CD4-positive, alpha-beta T cell treated with Interleukin-17A for 4 hours (primary cell): ENCODE measurements at places on chromosomes 4 and X.

GRCh38 chr4:79241846-79242245 is 84.0 kb downstream of the NAA11 start:
- DNase-seq = no peak

- DNase-seq = peak; percentile 59
Observed at GRCh38 chrX:118536687-118537461, 41.3 kb downstream of the DOCK11 start.

DNA sequence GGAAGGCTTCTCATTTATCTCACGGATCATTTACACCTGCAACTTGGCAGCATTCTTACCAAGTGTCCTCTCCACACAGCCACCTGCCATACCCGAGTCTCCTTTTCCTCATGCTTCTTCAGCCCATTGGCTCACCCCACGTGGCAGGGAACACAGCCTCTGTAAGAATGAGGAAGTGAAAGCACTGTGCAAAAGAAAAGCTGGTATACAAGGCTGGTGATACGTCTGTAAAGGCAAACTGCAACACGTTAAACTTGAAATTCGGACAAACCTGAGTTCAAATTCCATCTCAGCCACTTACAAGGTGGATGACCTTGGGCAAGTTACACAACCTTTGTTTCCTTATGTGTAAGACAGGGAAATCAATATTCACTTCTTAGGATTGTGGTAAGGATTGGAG is 164.0 kb upstream of the RASGEF1B start:
- no peak for DNase-seq

DNA sequence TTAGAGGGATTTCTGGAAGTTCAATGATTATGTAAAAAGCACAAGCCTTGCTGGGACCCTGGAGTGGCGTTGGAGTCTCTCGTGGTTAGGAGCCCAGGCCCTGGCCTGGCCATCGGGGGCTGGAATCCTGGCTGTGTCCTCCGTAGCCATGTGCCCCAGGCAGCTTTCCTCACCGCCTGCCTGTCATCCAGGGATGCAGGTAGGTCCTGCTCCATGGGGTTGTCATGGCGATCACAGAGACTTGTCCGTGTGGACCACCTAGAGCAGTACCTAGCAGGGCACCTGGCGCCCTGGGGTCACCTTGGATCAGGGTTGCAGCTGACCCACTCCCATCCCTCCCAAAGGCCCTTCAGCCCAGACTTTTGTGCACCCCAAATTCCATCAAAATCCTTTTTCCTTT is 30.2 kb upstream of the WFS1 start:
- DNase-seq = no peak

- DNase-seq = no peak
Observed at GRCh38 chr4:171774642-171775190, 38.5 kb upstream of the GALNTL6 start.

- no peak for DNase-seq
Observed at GRCh38 chr4:37627263-37627662, 58.9 kb downstream of the RELL1 start.

DNA sequence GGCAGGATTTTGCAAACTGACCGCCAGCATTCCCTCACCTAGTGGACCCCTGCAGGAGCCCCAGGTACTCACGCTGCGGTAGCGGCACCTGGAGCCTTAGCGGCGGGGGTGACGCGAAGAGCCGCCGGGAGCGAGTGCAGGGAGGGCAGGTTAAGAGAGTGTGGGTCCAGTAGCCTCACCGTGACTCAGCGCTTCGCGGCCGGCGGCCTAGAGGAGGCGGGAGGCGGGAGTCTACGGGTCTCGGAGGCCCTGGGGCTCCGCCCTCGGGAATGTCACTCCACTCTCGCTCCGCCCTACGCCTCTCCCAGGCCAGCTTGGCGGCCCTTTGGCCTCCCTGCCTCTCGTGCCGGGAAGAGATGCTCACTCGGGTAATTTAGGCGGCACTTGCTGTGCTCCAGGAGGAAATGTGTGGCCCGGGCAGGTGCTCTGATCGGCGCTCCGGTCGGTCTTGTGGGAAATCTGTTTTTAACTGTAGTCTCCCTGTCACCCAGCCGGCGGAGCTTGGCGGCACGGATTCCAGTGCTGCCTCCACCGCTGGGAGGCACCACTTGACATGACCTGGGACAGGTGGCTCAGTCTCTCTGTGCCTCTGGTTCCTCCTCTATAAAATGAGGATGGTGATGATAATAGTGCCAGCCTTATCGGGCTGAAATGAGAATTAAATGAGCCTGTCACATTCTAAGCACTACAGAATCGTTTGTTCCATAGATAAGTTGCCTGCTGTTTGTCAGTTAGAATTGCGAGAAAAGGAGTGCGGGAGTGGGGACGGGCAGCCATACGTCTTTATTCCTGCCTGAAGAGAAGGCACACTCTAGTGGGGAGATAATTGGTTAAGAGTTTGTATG is at the start of gene PIR:
Gene PIR, minus strand, starts transcription at position 216 of the 845 bp plus-strand sequence. CDS start 2,076 bp downstream, outside the sequence.
- peak; percentile 61 for DNase-seq

DNA sequence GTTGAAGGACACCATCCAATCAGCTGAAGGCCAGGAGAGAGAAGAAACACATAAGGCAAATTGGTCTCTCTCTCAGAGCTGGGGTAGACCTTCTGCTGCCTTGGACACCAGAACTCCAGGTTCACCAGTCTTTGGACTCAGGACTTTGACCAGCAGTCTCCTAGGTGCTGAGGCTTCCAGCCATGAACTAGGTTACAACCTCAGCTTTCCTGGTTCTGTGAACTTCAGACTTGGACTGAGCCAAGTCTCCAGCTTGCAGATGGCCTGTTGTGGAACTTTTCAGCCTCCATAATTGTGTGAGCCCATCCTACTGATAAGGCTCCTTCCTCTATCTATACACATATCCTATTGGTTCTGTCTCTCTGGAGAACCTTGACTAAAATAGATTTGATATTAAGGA is 20.6 kb upstream of the BBS12 start:
- DNase-seq = no peak
